Fibroblast of lung (primary cell): ENCODE measurements at places on chromosomes 2 and 18. TPM values are rescaled to one million over a fixed set of nuclear protein-coding genes. Genes with fewer than 3 reads are reported as not detected.
A peak's percentile ranks its signal among the peaks of the same experiment; 100 is the strongest.

PDE1A gene
- 6.7 and 7.1 TPM in 2 replicates for total RNA-seq

ZFAND2B gene
- total RNA-seq, result 29.3 and 40.0 TPM in 2 replicates

SERPINB10 gene
- not detected in 2 replicates for total RNA-seq

LINC00305 gene
- not detected in 2 replicates for total RNA-seq

COL4A3 gene
- 0.26 and 0.33 TPM in 2 replicates for total RNA-seq

TRAPPC8 gene
- 51.1 and 64.2 TPM in 2 replicates for total RNA-seq

MMADHC gene
- 173 and 181 TPM in 2 replicates for total RNA-seq

C2orf49 gene
- 23.4 and 28.4 TPM in 2 replicates for total RNA-seq

MC4R gene
- not detected in 2 replicates for total RNA-seq

PAIP2B gene
- 1.2 and 1.5 TPM in 2 replicates for total RNA-seq

PARD6G gene
- 2.1 and 3.1 TPM in 2 replicates for total RNA-seq

RRM2 gene
- total RNA-seq, result 1.5 and 6.1 TPM in 2 replicates

LBH gene
- total RNA-seq, result 351 and 926 TPM in 2 replicates

SIX3 gene
- not detected in 2 replicates for total RNA-seq

DLX2 gene
- total RNA-seq, result not detected in 2 replicates

GAD1 gene
- total RNA-seq, result 0.26 and 0.33 TPM in 2 replicates

RGPD6 gene
- 22.6 and 23.6 TPM in 2 replicates for total RNA-seq

MRPS9 gene
- total RNA-seq, result 21.3 and 21.6 TPM in 2 replicates

SERPINB12 gene
- not detected in 2 replicates for total RNA-seq

DNA sequence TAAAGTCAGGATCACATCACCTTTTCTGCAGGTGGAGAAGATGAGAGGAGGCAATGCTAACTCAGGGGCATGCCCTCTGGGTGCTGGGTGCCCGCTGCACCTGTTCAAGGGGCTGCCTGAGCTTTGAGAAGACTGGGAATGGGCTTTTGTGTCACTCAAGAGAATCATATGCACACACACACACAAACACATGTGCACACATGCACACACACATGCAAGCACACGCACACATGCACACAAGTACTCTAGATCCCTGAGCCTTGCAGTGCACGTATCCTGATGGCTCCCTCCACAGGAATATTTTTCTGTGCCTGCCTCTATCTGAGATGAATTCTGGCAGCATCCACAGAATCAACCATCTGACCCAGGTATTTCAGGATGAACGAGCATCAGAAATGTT is 110.0 kb upstream of the TEX51 start:
- H3K4me3 ChIP-seq, result no peak overlapping the region
- H3K4me1 ChIP-seq, result no peaks in the 10 kb centered on the region
- H3K36me3 ChIP-seq, result no peaks in the 10 kb centered on the region

DNA sequence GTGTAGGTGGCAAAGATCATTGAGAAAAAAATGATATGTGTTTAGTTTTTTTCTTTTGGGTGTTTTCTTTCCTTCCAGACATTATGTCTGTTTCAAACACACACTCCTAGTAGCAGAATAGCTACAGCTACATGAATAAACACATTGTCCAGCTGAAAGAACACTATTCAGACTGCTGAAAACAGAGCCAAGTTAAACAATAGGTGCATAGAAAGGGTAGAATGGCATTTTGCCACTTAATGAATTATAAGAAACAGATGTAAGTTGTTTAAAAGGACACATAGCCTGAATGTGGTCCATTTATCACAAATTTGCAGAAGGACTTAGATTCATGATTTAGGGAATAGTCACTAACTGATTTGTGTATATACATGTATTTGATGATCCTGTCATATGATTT is 20.1 kb downstream of the CTLA4 start:
- no peaks in the 10 kb centered on the region for H3K36me3 ChIP-seq
- H3K4me1 ChIP-seq, result no peaks in the 10 kb centered on the region
- H3K27ac ChIP-seq, result no peak overlapping the region
- no peak overlapping the region for H3K4me3 ChIP-seq
- DNase-seq, result peak; percentile 29

- no peak for DNase-seq
- H3K4me1 ChIP-seq, result peaks cover 30% of the 10 kb centered on the region
- peak overlapping the region; percentile 71 for H3K27ac ChIP-seq
- H3K36me3 ChIP-seq, result no peaks in the 10 kb centered on the region
- H3K27me3 ChIP-seq, result no peaks in the 10 kb centered on the region
- no peak overlapping the region for H3K4me3 ChIP-seq
These were observed 13.1 kb downstream of the CFLAR start for GRCh38 chr2:201128933-201129505.

DNA sequence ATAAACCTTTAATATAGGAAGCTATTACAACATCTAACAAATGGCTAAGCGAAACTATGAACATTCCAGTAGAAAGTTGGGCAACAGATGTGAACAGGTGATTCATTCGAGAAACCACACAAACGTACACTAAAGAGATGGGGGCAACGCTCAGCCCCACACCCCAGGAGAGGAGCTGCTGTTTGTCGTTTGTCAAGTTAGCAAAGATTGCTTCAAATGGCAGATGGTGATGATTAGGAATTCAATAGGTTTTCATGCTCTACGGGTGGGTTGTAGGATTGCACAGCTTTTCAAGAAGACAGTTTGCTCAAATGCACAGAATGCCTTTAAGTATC is 154.7 kb upstream of the HDAC4 start:
- H3K27ac ChIP-seq, result no peak overlapping the region
- no peaks in the 10 kb centered on the region for H3K4me1 ChIP-seq
- H3K36me3 ChIP-seq, result no peaks in the 10 kb centered on the region
- no peak overlapping the region for H3K4me3 ChIP-seq
- no peak for DNase-seq
- H3K27me3 ChIP-seq, result no peaks in the 10 kb centered on the region

DNA sequence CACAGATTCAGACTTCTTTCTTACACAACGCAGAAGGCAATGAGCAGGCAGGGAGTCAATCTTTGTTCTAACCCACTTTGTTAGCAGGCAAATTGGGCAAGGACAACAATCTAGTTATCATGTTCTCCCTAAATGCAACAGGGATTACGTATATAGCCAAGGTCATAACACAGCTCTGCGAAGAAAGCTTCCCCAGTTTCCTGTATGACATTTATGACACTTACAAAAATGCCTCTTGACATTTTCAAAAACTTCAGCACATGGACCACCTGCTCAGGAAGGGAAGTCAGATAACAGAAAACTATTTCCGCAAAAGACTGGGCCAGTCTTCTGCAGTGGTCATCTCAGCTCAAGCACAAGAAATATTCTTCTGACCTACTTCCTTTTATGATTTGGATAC is 106.1 kb downstream of the IRS1 start:
- H3K27me3 ChIP-seq, result no peaks in the 10 kb centered on the region
- no peak for DNase-seq
- H3K27ac ChIP-seq, result no peak overlapping the region
- H3K4me1 ChIP-seq, result no peaks in the 10 kb centered on the region

- H3K27ac ChIP-seq, result no peak overlapping the region
- no peaks in the 10 kb centered on the region for H3K27me3 ChIP-seq
- no peaks in the 10 kb centered on the region for H3K4me1 ChIP-seq
- DNase-seq, result no peak
These were observed 824.4 kb downstream of the LRP1B start for GRCh38 chr2:141306368-141306767.

DNA sequence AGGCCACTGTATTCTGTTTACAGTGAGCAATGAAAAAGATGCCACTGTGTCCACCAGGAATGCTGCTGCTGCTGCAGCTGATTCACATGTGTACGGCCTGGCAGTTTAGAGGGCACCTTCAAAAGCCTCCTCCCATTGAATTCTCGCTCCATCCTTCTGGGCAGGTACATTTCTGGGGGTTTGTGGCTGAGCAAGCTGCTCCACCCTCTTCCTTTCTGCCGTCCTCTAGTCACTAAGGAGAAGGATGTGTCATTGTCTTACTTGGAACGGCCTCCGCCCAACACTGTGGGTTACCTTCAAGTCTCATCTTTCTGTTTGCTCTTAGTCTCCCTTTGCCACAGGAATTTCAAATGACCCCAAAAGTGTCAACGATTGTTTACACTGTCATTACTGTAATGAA is 182.0 kb downstream of the ZBTB7C start:
- no peak overlapping the region for H3K27ac ChIP-seq
- peaks cover 10% of the 10 kb centered on the region for H3K27me3 ChIP-seq
- no peaks in the 10 kb centered on the region for H3K36me3 ChIP-seq

- H3K4me1 ChIP-seq, result no peaks in the 10 kb centered on the region
- no peak overlapping the region for H3K27ac ChIP-seq
- H3K4me3 ChIP-seq, result no peak overlapping the region
- H3K27me3 ChIP-seq, result no peaks in the 10 kb centered on the region
These were observed 602.3 kb downstream of the TMEM182 start for GRCh38 chr2:103364177-103364576.

GRCh38 chr2:104118889-104119288 is 735.0 kb upstream of the POU3F3 start:
- H3K4me3 ChIP-seq, result no peak overlapping the region
- H3K4me1 ChIP-seq, result no peaks in the 10 kb centered on the region

- no peaks in the 10 kb centered on the region for H3K27me3 ChIP-seq
- H3K36me3 ChIP-seq, result no peaks in the 10 kb centered on the region
- H3K4me1 ChIP-seq, result no peaks in the 10 kb centered on the region
- H3K4me3 ChIP-seq, result no peak overlapping the region
These were observed 21.4 kb upstream of the FAM228A start for GRCh38 chr2:24153478-24153877.

DNA sequence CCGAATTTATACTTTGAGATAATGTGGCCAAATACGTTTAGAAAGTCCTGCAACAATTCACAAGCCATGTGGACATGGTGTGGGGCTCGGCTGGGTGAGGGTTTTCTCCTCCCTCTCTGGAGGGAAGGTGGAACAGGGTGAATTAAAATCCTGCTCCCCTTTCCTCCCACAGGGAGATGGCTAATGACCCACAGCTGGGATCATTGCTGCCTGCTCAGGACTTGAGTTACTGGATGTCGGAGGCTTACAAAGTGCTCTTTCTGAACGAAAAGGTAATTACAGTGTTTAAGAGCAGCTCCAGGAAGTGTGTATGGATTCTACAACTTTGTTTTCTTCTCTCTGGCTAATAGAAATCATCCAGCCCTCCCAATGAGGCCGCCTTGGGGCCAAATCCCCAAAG is 97.9 kb upstream of the ALKAL2 start:
- no peak overlapping the region for H3K27ac ChIP-seq
- no peaks in the 10 kb centered on the region for H3K27me3 ChIP-seq
- H3K4me3 ChIP-seq, result no peak overlapping the region
- H3K36me3 ChIP-seq, result no peaks in the 10 kb centered on the region
- no peak for DNase-seq
- H3K4me1 ChIP-seq, result no peaks in the 10 kb centered on the region

- no peaks in the 10 kb centered on the region for H3K27me3 ChIP-seq
- H3K27ac ChIP-seq, result no peak overlapping the region
- no peaks in the 10 kb centered on the region for H3K36me3 ChIP-seq
- no peaks in the 10 kb centered on the region for H3K4me1 ChIP-seq
These were observed 130.4 kb upstream of the NDUFV2 start for GRCh38 chr18:8972116-8972515.

GRCh38 chr2:10887476-10887875 is 24.3 kb upstream of the KCNF1 start:
- H3K4me1 ChIP-seq, result no peaks in the 10 kb centered on the region
- H3K4me3 ChIP-seq, result no peak overlapping the region
- no peaks in the 10 kb centered on the region for H3K36me3 ChIP-seq
- DNase-seq, result no peak
- H3K27me3 ChIP-seq, result peaks cover 8% of the 10 kb centered on the region
- no peak overlapping the region for H3K27ac ChIP-seq

DNA sequence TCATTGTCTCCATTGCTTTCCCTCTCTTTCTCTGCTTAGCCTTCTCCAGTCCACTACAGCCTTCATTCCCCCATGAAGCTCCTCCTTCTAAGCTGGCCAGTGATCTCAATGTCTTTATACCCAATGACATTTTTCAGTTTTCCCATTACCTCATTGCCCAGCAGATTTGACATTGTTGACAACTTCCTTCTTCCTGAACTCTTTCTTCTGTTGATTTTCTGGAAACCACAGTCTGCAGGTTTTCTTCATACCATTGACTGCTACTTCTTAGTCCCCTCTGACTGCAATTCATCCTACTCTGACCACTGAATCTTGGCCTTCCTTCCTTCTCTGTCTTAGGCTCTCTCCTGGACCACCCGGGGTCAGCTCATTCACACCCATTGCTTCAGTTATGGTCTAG is 22.9 kb upstream of the SPP2 start:
- no peak overlapping the region for H3K27ac ChIP-seq
- H3K4me1 ChIP-seq, result peaks cover 2% of the 10 kb centered on the region
- no peak overlapping the region for H3K4me3 ChIP-seq
- no peaks in the 10 kb centered on the region for H3K36me3 ChIP-seq

DNA sequence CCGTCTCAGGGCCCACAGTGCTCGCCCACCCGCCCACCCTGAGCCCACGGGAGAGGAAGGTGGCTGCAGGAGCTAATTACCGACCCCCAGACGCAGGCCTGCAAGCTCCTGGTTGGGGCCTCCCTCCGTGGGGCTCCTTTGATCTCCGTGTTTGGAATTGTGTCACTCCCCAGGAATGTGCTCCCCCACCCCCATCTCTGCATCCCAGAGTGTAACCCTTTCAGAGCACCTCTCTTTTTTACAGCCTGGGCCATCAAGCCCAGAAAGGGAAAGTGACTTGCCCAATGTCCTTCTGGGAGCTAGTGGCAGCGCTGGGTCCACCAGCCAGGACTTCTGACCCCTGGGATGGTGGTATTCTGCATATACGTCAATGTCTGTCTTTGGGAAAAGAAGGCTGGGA is 335.1 kb downstream of the CYRIA start:
- H3K36me3 ChIP-seq, result no peaks in the 10 kb centered on the region
- DNase-seq, result peak; percentile 2
- no peaks in the 10 kb centered on the region for H3K27me3 ChIP-seq
- no peak overlapping the region for H3K27ac ChIP-seq
- H3K4me3 ChIP-seq, result no peak overlapping the region
- no peaks in the 10 kb centered on the region for H3K4me1 ChIP-seq

GRCh38 chr18:75377926-75378325 is 49.6 kb downstream of the SMIM21 start:
- no peaks in the 10 kb centered on the region for H3K36me3 ChIP-seq
- no peak for DNase-seq
- no peak overlapping the region for H3K27ac ChIP-seq

DNA sequence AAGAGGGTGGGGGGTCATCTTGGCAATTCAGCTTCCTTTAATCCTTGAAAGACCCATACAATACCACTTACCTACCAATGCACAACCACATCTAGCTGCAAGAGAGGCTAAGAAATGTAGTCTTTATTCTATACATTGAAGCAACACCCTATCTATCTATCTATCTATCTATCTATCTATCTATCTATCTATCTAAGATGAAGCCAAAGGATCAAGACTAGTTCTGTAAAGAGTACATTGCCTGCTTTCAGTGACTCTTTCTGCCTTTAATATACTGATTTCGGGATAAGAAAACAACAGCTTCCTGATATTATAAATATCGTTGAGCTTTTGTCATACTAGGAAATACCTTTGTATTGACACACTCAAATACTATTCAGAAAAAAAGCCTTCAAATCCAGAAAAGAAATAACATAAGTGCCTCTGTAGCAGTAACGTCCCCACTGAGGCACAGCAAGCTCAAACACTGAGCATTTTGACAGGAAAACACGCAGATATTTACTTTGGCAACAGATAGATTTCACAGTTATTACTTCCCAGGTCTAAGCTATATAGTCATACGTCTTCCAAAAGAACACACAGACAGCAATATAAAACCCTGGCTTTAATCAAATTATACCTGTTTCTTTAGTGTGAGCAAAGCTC is 139.4 kb upstream of the SERTAD2 start:
- DNase-seq, result no peak
- H3K27me3 ChIP-seq, result no peaks in the 10 kb centered on the region
- no peaks in the 10 kb centered on the region for H3K36me3 ChIP-seq
- no peak overlapping the region for H3K4me3 ChIP-seq
- peaks cover 3% of the 10 kb centered on the region for H3K4me1 ChIP-seq

GRCh38 chr2:194742706-194743105 is 914.3 kb upstream of the SLC39A10 start:
- no peaks in the 10 kb centered on the region for H3K27me3 ChIP-seq
- no peak overlapping the region for H3K27ac ChIP-seq
- no peaks in the 10 kb centered on the region for H3K4me1 ChIP-seq
- DNase-seq, result no peak
